GM06990 (cell line): ENCODE measurements at places on chromosomes 3 and 15.

GRCh38 chr3:138366006-138366759 is 17.8 kb downstream of the MRAS start:
- no peak for DNase-seq

- no peak for DNase-seq
Measured at GRCh38 chr3:123138839-123139444, 62.8 kb upstream of the SEC22A start.

- no peak for DNase-seq
Measured at GRCh38 chr3:114691871-114692270, 398.0 kb downstream of the TIGIT start.

DNA sequence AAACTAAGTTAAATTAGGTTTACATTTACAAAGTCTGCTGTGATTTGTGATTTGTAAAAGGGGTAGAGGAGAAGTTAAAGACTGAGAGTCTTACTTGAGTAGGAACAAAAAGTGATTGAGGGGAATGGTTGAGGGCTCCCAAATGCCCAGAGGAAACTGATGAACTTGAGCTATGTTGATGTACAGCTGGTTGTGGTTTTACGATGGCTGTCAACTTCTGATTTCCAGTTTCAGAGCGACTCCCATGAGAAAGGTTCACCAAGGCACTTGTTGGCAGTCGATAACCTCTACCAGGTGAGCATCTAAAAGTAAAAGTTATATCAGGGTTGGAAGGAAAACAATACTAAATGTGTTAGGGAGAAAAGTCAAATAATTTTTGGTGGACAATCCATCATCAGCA is 91.0 kb downstream of the XRN1 start:
- peak; percentile 18 for DNase-seq

GRCh38 chr3:64900617-64901521 is 213.1 kb upstream of the ADAMTS9 start:
- DNase-seq, result no peak

- DNase-seq, result no peak
Measured at GRCh38 chr3:42696356-42697288, 6.0 kb downstream of the HHATL start.

DNA sequence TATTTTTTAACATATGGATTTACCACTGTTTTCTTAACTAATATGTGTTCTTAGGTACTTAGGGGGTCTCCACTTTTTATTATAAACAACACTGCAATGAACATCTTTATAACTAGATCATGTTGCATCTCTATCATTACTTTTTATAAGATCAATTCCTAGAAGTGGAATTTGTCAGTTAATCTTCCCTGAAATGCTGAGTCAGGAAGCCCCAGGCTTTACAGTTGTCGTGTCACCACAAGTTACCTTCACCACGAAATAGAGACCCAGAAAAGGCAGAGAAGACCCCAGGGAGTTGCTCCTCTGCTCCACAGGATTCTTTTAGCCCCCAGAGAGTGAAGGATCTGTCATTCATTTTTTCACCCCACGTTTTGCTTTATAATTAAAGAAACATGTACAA is 34.5 kb upstream of the ERC2 start:
- DNase-seq, result no peak

DNA sequence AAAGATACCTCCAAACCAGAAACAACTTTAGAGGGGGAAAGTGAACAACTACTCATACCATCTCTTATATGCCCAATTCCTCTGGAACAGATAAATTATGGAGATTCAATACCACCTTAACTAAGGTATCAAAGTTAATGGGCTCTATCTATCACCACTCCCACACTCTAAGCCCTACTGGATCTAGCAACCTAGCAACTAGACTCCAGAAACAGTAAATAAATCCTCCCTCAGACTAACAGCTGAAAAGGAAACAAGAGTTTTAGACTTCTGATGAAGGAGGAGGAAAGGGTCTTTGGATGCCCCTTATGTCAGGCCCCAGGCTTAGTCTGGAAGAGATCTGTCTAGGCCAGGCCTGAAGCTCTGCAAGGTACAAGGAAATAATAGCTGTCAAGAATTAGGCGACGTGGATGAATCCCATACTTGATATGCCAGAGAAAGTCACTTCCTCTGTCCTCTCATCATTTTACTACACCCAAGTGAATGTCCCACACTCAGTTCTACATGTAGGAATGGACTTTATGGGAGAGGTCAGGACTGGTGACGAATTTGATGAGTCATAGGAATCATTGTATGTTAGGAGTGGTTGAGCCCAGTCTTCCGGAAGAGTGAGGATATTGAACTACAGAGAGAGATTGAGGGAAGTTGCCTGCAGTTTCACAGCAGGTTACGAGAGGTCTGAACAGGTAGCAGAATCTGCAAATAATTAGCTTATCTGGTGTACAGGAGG is 113.8 kb downstream of the AKAP13 start:
- no peak for DNase-seq

- DNase-seq, result no peak
Measured at GRCh38 chr3:123807820-123808219, 76.3 kb downstream of the MYLK start.

DNA sequence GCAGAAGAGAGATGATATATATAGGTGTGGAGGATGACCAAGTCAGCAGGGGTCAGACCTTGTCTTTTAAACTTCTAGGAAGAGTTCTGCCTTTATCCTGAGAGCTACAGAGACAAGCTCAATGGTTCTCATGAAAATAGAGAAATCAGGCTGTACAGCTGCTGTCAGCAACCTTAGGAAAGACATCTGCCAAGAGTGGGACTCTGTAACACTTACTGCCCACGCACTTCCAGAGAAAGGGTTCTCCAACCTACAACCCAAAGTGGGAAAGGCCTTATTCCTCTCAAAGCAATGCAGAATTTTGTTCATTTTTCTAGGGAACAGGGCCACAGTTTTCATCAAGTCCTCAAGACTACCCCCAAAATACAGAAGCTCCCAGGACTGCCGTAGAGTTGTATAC is 138.7 kb downstream of the STT3B start:
- no peak for DNase-seq

DNA sequence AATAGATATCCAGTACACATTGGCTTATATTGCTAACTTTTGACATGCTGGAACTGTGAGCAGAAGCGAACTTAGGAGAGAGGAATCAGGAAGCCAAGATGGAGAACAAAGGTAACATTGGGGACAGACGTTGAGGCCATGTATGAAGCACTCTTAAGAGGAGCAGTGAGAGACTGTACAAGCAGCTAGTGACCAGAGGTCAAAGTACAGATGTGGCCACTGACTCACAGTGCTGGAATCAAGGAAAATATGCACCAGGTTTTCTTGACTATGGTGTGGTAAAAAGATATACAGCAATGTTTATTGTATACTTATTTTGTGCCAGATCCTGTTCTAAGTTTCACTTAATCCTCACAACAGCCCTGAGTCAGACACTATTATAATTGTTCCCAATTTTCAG is 2.0 kb upstream of the IL20RB start:
- no peak for DNase-seq

DNA sequence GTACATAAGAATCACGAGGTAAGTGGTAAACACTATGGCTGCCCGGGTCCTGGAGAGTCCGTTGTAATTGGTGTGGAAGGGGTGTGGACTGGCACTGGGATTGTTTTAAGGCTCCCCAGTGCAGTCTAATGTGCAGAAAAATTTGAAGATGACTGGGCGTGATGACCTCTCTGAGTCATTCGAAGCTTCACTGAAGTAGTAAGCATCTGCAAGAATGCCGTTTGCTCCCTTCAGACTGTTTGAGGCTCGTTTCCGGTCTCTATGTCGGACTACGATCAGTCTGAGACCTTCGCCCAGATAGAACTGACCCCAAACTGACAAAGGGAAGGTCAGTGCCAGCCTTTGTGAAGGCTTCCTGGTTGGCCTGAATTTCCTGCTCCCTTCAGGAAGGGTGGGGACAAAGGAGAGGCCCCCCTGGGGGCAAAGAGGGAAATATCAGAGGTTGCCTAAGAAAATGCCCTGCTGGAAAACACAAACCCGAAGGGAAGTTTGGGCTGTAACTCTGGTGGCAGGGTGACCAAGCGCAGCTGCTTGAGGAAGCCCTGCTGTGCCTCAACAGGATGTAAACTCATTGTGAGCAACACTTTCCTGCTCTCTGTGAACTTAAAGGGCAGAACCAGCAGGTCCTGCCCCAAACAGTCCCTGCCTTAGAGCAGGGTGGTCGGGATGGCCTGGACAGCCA is 34.6 kb downstream of the BTD start:
- peak; percentile 50 for DNase-seq

DNA sequence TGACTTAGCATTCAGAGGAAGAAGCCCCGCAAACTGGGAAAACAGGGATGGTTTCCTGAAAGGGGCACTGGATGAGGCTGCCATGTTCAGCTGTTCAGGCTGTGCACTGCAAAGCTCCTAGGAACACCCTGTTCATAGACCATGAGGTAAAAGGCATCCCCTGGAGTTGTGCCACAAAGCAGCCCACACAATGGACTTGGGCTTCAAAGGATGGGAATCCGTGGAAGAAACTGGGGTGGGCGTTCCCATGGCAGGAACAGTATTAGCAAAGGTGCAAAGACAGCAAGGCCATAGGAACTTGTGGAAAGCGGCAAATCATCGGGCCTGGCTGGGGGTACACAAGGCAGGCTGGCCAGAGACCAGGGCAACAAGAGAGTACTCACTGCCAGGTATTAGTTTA is 8.9 kb downstream of the OXTR start:
- DNase-seq, result no peak

GRCh38 chr3:145087038-145087437 is 1073.9 kb downstream of the PLOD2 start:
- no peak for DNase-seq
